ENCODE measurements at places on chromosomes 12 and 14.

- DNase-seq = no peak
These were observed 33.8 kb downstream of the CREBL2 start for GRCh38 chr12:12645485-12645884.

- DNase-seq = no peak
These were observed 5.4 kb upstream of the CAMKK2 start for GRCh38 chr12:121301876-121302275.

DNA sequence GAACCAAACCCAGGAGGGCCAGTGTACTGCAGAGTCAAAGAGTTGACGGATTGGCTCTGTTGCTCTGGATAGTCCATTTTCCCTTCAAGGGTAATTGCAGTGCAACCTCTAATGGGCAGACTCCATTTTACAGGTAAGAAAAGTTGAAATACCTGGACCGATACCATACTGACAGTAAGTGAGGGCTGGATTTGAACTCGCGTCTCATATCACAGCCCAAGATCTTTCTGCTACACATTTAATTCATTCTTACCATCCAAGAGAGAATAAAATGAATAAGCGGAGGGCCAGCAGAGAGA lies 356 bp upstream of the ZC3H14 start:
- no peak for DNase-seq

GRCh38 chr12:109561711-109562030 lies 11.6 kb downstream of the MMAB start:
- no peak for DNase-seq

- DNase-seq = no peak
These were observed 282.8 kb downstream of the EGLN3 start for GRCh38 chr14:33668066-33668465.

DNA sequence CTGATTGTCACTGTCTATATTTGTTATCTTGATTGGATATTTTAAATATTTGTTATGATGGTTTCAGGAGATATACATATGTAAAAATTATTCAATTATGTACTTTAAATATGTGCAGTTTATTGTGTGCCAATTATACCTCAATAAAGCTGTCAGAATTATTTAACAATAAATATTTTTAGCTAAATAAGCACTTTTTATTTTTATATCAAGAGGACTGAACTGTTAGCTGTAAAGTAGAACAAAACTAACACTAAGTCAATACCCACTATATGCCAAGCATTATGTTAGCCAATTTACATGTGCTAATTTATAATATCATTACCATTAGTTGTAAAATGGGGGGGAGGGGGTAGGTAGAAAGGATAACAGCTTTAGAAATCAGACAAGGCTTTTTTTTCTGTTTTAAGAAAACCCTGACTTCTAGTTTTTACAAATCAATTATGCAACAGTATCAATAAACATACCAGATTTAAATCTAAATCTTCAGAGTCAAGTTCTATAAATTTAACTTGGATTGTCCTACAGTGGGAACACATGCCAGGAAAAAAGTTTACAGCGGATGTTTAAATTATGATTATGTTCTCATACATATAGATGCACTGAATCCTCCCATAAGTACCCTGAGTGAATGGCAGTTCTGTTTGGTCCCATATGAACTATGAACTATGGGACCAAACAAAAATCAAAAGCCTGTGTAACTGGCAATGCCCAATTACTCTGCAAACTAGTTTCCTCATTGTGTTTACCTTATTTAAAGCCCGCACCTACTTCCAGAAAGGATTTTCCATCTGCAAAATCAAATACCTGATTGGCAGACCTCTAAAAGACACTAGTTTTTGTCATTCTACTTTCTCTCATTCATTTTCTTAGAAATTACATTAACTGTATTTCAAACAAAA lies 2.8 kb downstream of the RALGAPA1 start:
- no peak for DNase-seq

DNA sequence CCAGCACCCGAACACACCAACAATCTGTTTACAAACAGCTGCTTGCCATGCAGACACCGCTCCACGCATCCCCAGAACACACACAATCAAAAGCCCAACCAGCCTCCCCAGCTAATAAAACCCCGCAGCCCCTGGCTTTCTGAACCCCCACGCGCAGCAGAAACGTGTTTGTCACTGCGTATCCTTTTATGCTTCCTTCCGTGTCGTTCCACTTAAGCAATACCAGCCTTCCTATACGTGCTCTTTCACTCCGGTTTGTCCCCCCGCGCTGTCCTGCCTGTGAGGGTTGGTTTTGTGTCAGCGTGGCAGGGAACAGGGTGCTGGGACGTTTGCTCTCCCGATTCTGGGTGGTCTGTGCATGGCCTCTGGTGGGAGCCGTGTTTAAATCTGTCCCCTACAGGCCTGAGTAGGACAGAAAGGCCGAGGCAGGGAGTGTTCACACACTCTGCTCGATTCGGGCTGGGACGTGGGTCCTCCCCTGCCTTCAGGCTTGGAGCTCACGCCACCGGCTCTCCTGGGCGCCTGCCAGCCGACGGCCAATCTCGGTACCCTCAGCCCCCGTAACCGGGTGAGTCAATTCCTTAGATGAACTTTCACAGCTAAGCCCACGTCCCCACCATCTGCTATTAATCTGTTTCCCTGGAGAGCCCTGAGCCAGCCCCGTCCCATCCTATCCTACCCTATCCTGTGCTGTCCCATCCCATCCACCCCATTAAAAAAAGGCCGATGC lies 60.0 kb downstream of the NOC4L start:
- no peak for DNase-seq

DNA sequence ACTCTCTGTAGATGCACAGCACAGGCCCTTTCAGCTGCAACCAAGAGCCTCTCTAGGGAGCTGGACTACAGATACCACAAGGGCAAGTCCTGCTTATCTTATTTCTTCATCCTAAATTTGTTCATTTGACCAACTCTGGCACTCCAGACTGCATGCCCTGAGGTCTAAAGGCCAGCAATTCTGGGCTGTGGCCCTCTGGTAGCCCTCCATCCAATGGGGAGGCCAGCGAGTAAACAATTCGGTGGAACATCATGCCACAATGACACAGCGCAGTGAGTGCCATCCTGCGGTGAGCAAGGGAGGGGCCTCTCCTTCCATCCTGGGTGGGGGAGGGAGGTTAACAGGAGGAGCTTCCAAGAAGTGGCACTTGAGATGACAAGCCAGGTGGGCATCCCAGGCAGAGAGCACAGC lies 652 bp upstream of the SELPLG start:
- DNase-seq = no peak

- DNase-seq = no peak
These were observed 42.4 kb upstream of the VRK1 start for GRCh38 chr14:96754845-96755184.

DNA sequence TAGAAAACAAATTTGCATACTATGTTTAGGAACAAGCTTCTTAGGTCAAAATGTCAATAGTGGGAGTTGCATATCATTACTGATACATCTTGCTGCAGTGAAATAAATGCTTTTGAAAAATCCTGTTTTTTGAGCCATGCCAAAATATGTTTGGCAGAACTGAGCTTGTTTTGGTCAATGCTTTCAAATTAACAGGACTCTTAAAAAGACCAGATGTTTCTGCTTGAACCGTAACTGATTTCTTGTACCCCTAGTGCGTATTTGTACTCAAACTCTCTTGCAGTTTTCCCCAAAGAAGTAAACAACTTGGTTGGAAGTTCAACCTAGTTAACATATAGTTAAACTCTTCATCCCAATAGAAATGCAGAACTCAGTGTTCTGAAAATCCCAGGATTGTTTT lies 3.4 kb downstream of the TRHDE start:
- DNase-seq = no peak

- DNase-seq = no peak
These were observed 38.9 kb upstream of the BDKRB2 start for GRCh38 chr14:96165493-96166436.

DNA sequence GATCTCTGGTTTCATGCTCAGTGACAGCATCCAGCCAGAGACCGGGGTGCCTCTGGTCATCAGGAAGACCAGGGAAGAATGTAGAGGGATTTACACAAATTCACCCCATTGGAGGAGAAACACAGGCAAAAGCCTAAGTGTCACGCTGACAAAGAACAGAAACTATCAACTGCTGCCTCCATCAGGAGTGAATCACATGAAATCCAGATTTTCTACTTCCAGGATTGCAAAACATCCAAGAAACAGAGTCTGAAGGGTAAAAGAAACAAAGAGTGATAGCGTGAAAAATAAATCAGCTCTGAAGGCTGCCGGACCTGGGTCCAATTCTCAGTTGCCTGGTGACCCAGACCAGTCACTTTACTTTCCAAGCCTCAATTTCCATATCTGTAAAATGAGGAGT lies 136.1 kb upstream of the MAP1LC3B2 start:
- no peak for DNase-seq

- DNase-seq = no peak
These were observed 2.8 kb downstream of the MAP4K5 start for GRCh38 chr14:50529288-50530179.

GRCh38 chr14:36823651-36824050 lies 162.0 kb downstream of the PAX9 start:
- no peak for DNase-seq

GRCh38 chr14:53932966-53933365 lies 23.7 kb downstream of the BMP4 start:
- no peak for DNase-seq

GRCh38 chr12:50326590-50327284 lies 43.4 kb upstream of the LIMA1 start:
- peak; percentile 53 for DNase-seq

GRCh38 chr12:54134850-54135249 lies 53.9 kb downstream of the SMUG1 start:
- no peak for DNase-seq

DNA sequence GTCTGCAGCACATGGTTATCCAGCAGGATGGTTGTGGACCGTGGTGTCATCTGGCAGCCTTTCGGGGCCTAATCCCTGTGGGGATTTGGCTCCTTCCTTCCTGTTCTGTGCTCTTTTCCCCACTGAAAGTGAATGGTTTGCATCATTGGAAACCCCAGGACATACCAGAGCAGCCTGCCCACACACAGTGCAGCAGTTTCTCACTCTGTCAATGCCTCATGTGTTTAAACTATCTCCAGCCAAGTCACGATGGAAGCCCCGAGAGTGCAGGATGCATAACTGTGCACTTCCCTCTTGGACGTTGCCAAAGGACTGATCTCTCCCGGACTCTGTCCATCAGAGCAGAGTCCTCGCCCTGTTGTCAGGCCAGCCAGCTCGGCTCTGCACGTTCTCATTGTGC lies 29.0 kb upstream of the AMN start:
- DNase-seq = no peak

- DNase-seq = no peak
These were observed 1.1 kb upstream of the WDR89 start for GRCh38 chr14:63642656-63643382.

DNA sequence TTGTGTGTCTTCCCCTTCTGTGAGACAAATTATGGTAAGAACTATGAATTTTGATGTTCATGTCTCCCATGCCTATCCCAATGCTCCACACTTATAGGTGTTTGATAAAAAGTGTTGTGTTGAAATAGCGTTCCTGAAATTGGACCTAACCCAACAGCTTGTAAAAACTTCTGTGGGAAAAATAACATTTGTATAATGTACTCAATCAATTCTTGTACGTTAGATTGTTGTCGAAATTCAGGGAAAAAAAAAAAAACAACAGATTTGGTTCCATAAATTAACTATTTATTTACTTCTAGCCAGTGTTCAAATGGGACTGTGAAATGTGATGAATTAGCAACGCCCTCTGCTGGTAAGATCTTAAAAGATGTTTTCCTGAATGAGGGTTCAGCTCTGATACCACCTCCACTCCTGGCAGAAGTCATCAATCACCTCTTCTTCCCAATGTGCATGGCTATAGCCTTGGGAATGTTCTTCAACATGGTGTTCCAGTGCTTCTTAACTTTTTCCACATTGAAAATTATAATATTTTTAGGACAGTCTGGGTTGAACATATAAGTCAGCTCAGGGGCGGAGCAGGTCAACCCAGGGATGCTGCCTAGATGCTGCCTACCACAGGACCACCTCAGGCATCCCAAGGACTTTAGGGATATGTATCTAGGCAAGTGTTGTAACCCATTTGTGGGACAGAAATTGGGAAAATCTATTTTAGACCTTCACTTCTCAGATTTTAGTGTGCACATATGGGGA lies 170.6 kb downstream of the OTOGL start:
- DNase-seq = no peak

GRCh38 chr12:29035112-29035511 lies 114.0 kb upstream of the FAR2 start:
- DNase-seq = no peak

DNA sequence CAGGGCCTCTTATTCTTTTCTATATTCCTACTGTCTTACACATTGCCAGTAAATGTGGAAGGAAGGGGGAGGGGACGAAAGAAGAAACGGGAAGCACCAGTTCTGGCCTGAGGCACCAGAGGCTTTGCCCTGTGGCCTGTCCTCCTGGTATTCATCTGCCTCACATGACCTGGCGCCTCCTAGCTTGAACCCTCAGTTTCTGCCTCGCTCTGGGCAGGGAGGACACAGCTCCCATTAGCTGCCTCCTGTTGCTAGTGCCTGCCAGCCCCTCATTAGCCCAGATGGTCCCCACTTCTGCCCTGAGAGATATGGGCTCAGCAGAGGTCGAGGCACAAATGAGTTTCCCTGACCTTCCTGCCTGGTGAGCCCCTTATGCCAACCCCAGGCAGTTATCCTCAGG lies 3.0 kb upstream of the PLEKHG6 start:
- no peak for DNase-seq

All from thyroid gland (tissue), 4 donors.